ENCODE measurements at places on chromosomes 12 and 14.

GRCh38 chr14:103749452-103749851 is 33.8 kb downstream of the ZFYVE21 start:
- H3K27ac ChIP-seq = peak overlapping the region; percentile 13
- H3K4me3 ChIP-seq = no peak overlapping the region
- H3K27me3 ChIP-seq = no peaks in the 10 kb centered on the region
- no peak for DNase-seq

DNA sequence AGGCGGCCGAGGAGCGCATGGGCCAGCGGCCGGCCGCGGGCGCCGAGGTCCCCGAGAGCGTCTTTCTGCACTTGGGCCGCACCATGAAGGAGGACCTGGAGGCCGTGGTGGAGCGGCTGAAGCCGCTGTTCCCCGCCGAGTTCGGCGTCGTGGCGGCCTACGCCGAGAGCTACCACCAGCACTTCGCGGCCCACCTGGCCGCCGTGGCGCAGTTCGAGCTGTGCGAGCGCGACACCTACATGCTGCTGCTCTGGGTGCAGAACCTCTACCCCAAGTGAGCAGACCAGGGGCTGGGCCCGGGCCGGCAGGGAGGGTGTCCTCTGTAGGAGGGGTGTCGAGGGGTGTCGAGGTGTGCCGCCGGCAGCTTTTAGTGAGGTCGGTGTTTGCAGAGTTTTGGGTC is 4.1 kb downstream of the TNFAIP2 start:
- H3K4me1 ChIP-seq = no peaks in the 10 kb centered on the region
- peaks cover 10% of the 10 kb centered on the region for H3K27me3 ChIP-seq
- DNase-seq = no peak
- no peak overlapping the region for H3K4me3 ChIP-seq
- no peaks in the 10 kb centered on the region for H3K36me3 ChIP-seq

- no peak overlapping the region for H3K4me3 ChIP-seq
- no peaks in the 10 kb centered on the region for H3K4me1 ChIP-seq
- peaks cover 16% of the 10 kb centered on the region for H3K27me3 ChIP-seq
- no peaks in the 10 kb centered on the region for H3K36me3 ChIP-seq
- no peak for DNase-seq
- no peak overlapping the region for H3K27ac ChIP-seq
Measured at GRCh38 chr12:81078469-81079196, 754 bp downstream of the ACSS3 start.

DNA sequence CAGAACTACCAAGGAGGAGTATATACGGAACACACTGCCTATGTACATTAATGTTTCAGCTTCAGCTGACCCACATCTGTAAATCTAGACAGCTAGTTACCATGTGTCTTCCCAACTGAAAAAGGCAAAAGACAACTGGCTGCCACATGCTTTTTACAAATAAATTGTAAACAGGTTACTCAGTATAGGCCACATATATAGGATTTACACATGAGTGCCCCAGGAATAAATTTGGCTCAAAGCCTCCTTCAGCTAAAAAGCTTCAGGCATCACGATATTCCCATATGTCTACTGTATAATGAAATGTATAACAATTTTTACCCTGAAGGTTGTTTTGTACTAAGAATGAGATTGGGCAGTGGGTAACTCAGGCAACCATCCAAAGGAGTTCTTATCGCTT is 175.9 kb upstream of the BMP4 start:
- no peak overlapping the region for H3K4me3 ChIP-seq
- no peaks in the 10 kb centered on the region for H3K36me3 ChIP-seq
- peaks cover 9% of the 10 kb centered on the region for H3K27me3 ChIP-seq
- H3K27ac ChIP-seq = no peak overlapping the region
- no peaks in the 10 kb centered on the region for H3K4me1 ChIP-seq
- DNase-seq = no peak

- H3K27ac ChIP-seq = no peak overlapping the region
- H3K36me3 ChIP-seq = no peaks in the 10 kb centered on the region
- no peaks in the 10 kb centered on the region for H3K4me1 ChIP-seq
- H3K27me3 ChIP-seq = no peaks in the 10 kb centered on the region
- no peak for DNase-seq
Measured at GRCh38 chr12:114166362-114166761, 200.2 kb upstream of the RBM19 start.

GRCh38 chr12:92025462-92026207 is 120.0 kb downstream of the BTG1 start:
- peaks cover 41% of the 10 kb centered on the region for H3K4me1 ChIP-seq
- H3K4me3 ChIP-seq = peak overlapping the region; percentile 49
- no peak for DNase-seq
- H3K36me3 ChIP-seq = peaks cover 14% of the 10 kb centered on the region
- no peaks in the 10 kb centered on the region for H3K27me3 ChIP-seq

DNA sequence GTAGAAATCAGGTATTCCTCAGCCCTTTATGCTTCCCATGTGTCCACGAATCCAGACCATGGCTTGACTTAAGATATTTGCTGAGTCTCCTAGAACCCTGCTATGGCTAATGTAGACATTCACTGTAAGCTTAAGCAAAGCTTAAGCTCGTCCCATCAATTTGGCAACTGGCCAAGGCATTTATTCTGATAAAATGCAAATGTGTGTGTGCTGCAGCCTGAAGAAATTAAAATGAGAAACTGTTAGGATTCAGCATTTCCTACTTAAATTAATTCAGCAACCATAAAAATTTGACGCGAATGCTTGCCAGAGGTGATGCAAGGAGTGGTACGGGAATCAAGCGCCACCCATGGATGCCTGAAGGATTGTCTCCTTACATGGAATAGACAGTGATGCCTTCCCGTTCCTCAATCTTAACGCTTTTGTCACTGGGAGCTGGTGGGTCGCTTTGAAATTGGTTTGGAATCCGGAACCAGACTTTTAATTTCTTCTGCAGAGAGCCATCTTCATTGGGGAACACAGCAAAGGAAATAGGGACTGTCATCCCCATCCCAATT is 13.2 kb downstream of the HEBP1 start:
- DNase-seq = no peak
- no peak overlapping the region for H3K27ac ChIP-seq
- H3K4me1 ChIP-seq = peaks cover 4% of the 10 kb centered on the region
- no peaks in the 10 kb centered on the region for H3K27me3 ChIP-seq
- H3K4me3 ChIP-seq = no peak overlapping the region
- H3K36me3 ChIP-seq = peaks cover 5% of the 10 kb centered on the region

- no peak overlapping the region for H3K27ac ChIP-seq
- no peaks in the 10 kb centered on the region for H3K27me3 ChIP-seq
- DNase-seq = no peak
- H3K4me3 ChIP-seq = no peak overlapping the region
- peaks cover 43% of the 10 kb centered on the region for H3K36me3 ChIP-seq
Measured at GRCh38 chr12:98532687-98533304, 17.4 kb downstream of the TMPO start.

DNA sequence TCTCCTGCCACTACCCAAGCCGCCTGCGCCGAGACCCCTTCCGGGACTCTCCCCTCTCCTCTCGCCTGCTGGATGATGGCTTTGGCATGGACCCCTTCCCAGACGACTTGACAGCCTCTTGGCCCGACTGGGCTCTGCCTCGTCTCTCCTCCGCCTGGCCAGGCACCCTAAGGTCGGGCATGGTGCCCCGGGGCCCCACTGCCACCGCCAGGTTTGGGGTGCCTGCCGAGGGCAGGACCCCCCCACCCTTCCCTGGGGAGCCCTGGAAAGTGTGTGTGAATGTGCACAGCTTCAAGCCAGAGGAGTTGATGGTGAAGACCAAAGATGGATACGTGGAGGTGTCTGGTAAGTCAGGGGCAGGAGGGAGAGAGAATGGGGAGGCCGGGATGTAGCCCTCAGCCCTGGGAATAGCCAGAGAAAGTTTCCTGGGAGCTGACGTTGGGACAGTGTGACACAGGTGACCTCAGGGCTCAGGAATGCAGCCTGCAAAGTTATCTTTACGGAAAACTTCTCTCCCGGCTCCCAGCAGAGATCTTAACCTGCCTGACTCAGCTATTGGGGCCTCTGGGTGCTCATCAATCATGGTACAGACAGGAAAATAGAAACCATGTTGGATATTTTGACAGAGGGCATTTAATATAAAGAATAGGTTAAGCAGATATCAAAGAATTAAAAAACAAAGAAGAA is 747 bp downstream of the HSPB8 start:
- H3K27ac ChIP-seq = no peak overlapping the region
- DNase-seq = no peak
- no peak overlapping the region for H3K4me3 ChIP-seq

DNA sequence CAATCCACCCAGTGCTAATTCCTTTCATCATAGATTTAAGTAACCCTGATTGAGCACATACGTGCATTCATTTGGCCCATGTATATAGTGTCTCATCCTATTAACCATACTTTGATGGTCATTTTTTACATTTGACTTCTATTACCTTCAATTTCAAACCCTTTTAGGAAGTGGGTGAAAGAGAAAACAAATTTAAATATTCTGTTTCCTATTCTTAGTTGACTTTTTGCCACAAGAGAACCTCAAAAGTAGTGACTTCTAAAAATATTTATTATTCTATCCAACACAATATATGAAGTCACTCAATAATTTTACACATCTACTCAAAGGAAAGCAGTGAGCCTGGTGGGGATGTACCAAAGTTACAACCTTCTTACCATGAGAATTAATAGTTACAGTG is 164.9 kb downstream of the CEP128 start:
- peaks cover 12% of the 10 kb centered on the region for H3K36me3 ChIP-seq
- no peak overlapping the region for H3K4me3 ChIP-seq
- H3K4me1 ChIP-seq = no peaks in the 10 kb centered on the region
- no peak for DNase-seq
- no peaks in the 10 kb centered on the region for H3K27me3 ChIP-seq
- H3K27ac ChIP-seq = no peak overlapping the region

GRCh38 chr12:87368259-87368658 is 660.9 kb downstream of the C12orf50 start:
- H3K36me3 ChIP-seq = no peaks in the 10 kb centered on the region
- H3K4me3 ChIP-seq = no peak overlapping the region
- H3K27ac ChIP-seq = no peak overlapping the region
- DNase-seq = no peak

GRCh38 chr14:73722581-73722980 is 8.4 kb upstream of the PNMA1 start:
- H3K27me3 ChIP-seq = no peaks in the 10 kb centered on the region
- H3K4me3 ChIP-seq = no peak overlapping the region
- H3K27ac ChIP-seq = no peak overlapping the region
- H3K36me3 ChIP-seq = peaks cover 25% of the 10 kb centered on the region

DNA sequence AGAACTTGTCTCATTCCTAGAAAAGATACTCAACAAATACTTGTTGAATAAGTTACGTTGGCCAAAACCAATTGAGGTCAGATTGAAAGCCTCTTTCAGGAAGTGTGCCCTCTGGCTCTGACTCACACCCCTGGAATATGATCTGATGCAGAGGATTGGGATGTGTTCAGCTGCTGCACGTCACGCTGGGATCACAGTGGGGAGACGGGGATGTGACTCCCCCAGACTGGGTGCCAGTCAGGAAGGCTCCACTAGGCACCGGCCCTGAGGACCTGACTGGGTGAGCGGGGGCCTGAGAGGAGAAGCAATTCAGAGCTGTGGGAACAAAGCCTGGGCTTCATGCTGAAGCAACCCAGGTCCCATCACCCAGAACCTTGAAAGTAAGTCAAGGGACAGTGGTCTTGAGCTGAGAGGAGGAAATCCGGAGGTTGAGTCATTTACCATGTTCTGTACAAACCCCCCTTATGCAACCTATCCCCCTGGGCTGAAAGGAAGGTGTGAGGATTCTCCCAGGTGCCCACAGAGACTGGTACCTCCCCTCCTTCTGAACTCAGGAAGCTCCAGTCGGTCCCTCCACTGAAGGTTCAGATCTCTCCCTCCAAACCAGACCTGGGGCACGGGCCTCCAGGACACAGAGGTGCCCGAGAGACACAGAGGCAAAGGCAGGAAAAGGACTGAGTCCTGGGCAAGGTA is 3.9 kb downstream of the CEBPE start:
- peaks cover 18% of the 10 kb centered on the region for H3K4me1 ChIP-seq
- no peak overlapping the region for H3K27ac ChIP-seq
- no peaks in the 10 kb centered on the region for H3K36me3 ChIP-seq
- peaks cover 2% of the 10 kb centered on the region for H3K27me3 ChIP-seq
- H3K4me3 ChIP-seq = no peak overlapping the region
- no peak for DNase-seq

GRCh38 chr14:103097994-103098957 is 3.8 kb downstream of the EXOC3L4 start:
- H3K36me3 ChIP-seq = no peaks in the 10 kb centered on the region
- no peak overlapping the region for H3K27ac ChIP-seq
- H3K4me1 ChIP-seq = no peaks in the 10 kb centered on the region
- peaks cover 22% of the 10 kb centered on the region for H3K27me3 ChIP-seq

- no peak overlapping the region for H3K27ac ChIP-seq
- H3K36me3 ChIP-seq = no peaks in the 10 kb centered on the region
- no peak overlapping the region for H3K4me3 ChIP-seq
- DNase-seq = no peak
- peaks cover 27% of the 10 kb centered on the region for H3K27me3 ChIP-seq
Measured at GRCh38 chr12:53808023-53808705, 56.4 kb upstream of the CISTR start.

DNA sequence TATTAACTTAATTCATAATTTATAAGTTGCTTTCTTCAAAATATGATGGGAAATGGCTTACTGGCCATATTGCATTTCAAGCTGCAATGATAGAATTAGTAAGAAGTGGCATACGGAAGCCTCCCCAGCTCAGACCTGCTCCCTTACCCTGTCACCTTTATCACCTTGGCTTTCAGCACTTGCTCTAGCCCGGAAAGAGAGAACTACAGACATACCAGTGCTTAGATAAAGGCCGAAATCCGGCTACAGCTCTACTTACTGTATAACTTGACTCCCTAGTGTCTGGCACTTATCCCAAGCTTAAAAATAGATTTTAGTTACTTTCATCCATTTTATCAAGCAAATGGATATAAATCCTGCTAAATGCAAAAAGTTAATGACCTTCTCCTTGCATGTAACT is 42.5 kb downstream of the PKP2 start:
- no peaks in the 10 kb centered on the region for H3K27me3 ChIP-seq
- H3K4me3 ChIP-seq = no peak overlapping the region
- H3K4me1 ChIP-seq = no peaks in the 10 kb centered on the region
- no peaks in the 10 kb centered on the region for H3K36me3 ChIP-seq
- H3K27ac ChIP-seq = no peak overlapping the region

DNA sequence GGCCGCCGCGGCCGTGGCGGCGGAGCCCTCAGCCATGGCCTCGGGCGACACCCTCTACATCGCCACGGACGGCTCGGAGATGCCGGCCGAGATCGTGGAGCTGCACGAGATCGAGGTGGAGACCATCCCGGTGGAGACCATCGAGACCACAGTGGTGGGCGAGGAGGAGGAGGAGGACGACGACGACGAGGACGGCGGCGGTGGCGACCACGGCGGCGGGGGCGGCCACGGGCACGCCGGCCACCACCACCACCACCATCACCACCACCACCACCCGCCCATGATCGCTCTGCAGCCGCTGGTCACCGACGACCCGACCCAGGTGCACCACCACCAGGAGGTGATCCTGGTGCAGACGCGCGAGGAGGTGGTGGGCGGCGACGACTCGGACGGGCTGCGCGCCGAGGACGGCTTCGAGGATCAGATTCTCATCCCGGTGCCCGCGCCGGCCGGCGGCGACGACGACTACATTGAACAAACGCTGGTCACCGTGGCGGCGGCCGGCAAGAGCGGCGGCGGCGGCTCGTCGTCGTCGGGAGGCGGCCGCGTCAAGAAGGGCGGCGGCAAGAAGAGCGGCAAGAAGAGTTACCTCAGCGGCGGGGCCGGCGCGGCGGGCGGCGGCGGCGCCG is 381 bp downstream of the YY1 start:
- H3K36me3 ChIP-seq = peaks cover 26% of the 10 kb centered on the region
- H3K27ac ChIP-seq = peak overlapping the region; percentile 82
- DNase-seq = peak; percentile 66
- peaks cover 50% of the 10 kb centered on the region for H3K4me1 ChIP-seq

Data from activated naive CD8-positive, alpha-beta T cell treated with anti-CD3 and anti-CD28 coated beads, Interleukin-2, amount 10 ng/mL, durations not matched to agents 7 days and 5 days (primary cell).